ENCODE measurements at places on chromosomes 3 and 15.

- DNase-seq = no peak
These were observed 2.1 kb downstream of the ABHD10 start for GRCh38 chr3:111980716-111981456.

DNA sequence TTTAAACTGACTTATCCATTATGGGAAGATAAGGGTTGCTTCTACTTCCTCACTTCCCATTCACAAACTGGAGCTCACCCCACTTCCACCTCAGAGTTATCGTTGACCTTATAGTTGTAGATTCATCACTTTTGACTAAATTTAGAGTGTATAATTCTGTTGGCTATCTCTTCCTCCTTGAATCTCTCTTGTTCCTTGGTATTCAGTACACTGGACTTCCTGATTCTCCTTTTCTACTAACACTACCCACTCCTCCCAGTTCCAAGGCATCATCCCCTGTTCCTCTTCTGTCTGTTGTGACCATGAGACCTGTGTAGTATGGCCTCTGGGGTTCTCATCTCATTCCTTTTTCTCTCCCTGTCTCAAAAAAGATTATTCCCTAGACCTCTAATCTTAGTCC lies 5.9 kb upstream of the GPR87 start:
- no peak for DNase-seq

DNA sequence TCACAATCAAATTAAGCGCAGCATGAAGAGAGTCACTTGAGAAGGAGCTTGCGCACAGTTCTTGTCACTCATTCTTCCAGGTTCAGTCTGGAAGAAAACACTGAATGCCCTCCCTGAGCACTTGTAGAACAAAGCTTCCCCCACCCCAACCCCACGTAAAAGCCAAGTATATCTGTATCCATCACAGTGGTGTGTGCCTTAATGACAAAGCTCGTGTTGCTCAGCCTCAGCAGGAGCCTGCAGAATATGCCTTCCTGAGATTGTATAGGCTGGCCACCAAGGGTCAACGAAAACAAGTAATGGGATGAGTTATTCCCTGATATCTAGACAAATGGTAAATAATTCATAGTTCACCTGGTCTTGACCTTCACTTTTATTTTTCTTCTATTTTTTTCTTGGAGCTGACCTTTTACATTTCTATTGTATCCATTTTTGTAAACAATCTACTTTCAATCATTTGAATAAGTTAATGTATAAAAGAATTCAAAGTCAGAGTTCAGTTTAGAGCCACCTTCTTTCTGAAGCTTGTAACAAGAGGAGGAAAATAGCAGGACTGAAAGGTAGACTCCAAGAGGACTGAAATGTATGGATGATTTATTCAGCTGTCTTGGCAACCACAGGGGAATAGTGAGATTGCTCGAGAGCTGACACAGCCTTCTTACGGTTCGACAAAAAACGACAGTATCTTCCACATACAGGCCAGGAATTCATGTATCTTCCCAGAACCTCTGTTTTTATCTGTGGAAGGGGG lies 405.5 kb upstream of the TPM1 start:
- no peak for DNase-seq

GRCh38 chr3:154243353-154243752 lies 80.9 kb downstream of the DHX36 start:
- no peak for DNase-seq

DNA sequence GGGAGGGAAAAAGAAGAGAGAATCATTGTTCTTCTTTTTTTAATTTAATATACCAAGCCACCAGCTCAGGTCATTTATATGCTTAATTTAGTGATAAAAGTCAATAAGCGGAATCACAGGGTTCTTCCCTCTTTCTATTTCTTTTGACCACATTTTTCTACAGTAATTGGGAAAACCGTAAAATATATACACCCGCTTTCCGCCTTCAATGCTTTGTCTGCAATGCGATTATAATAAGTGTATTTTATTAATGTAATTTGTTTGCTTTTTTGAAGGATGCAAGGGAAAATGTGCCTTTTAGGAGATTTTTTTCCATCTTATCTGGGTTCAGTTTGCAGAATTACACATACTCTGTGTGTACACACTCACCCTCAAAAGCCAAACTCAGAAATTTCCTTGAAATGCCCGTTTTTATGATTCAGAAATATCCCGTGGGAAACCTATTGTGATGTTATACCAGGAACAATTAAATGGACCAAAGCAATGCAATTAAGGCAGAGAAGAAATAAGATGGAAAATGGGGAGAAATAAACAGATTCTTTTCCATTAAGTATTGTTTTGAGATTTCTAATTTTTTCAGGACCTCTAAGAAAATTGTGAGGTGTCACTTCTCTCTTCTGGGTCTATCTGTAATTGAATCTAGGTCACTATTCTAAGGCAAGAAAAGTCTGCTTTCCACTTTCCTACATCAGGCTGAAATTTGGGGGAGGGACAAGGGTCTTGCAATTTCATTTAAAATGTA lies 8.3 kb downstream of the SOX14 start:
- DNase-seq = no peak

- DNase-seq = no peak
These were observed 114.8 kb upstream of the COL8A1 start for GRCh38 chr3:99523431-99524127.

- no peak for DNase-seq
These were observed 1144.5 kb downstream of the TUSC7 start for GRCh38 chr3:117853923-117854668.

DNA sequence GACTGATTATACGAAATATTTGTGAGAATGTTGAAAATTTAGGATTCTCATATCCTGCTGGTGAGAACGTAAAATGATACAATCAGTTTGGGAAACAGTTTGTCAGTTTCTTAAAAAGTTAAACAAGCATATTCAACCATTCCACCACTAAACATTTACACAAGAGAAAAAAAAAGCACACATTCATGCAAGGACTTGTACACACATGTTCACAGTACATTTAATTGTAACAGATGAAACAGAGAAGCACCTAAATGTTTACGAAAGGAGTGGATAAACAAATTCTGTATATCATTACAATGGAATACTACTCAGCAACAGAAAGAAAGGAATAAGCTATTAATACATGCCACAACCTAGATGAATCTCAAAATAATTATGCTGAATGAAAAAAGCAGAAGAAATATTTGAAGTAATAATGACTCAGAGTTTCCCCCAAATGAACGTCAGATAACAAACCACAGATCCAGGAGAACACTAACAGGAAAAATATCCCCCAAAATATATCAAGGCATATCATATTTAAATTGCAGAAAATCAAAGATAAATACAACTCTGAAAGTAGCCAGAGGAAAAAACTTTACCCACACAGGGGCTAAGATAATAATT lies 14.3 kb downstream of the ANKRD28 start:
- no peak for DNase-seq
